ENCODE measurements at places on chromosomes 4 and X.
A peak's percentile ranks its signal among the peaks of the same experiment; 100 is the strongest.

DNA sequence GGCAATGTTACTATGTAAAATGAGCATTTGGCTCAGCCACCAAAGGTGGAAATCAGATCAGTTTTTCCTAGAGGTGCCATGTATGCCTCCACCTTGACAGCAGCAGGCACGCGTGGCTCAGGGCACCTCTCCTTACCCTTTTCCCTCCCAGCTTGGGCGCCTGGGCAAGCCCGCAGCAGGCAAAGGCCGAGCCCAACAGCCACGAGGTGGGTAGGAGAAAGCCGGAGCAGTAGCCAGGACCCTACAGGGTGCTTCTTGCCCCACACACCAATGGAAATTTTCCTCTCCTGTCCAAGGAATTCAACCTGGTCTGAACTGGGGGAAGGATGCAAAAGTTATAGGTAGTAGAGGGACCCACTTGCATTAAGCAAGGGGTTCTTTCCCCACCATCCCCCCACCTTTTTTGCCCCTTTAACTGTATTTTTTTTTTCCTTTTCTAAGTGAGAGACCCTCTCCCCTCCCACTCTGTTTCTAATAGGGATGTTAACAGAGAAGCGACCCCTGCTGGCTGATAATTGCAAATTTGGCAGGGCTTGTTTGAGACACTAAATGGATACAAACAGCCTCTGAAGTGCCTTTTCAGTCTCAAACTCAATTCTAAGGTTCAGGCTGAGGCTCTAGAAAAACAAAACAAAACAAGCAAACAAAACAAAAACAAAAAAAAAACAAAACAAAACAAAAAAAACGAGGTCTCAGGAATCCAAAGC, 895.1 kb downstream of the PCDH18 start:
- DNase-seq: no peak

DNA sequence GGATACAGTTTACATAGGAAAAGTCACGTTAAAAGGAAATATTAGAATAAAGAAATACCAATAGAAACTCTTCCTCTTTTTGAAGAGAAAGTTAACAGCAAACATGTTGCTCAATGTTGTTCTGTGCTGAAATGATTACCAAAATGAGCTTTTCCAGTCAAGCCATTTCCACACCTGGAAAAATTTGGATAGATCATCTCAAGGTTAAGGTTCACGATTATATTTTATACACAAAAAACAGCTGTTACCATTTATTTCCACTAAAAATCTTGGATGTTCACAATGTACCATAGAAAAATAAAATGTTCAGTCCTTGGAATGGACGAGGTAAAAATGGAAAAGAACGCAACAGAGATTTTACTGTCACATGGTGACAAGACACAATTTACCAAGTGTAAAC, 218.7 kb downstream of the SCFD2 start:
- no peak for DNase-seq

- no peak for DNase-seq
Measured at GRCh38 chr4:165101641-165102040, 11.0 kb downstream of the TMEM192 start.

- DNase-seq: no peak
Measured at GRCh38 chrX:28665778-28666177, 78.5 kb downstream of the IL1RAPL1 start.

GRCh38 chrX:31884535-31884934, 812.7 kb upstream of the FTHL17 start:
- DNase-seq: no peak

GRCh38 chr4:125191232-125191631, 123.5 kb upstream of the FAT4 start:
- no peak for DNase-seq

GRCh38 chrX:53433651-53434639, at the start of gene HSD17B10:
HSD17B10 (minus strand) TSS chrX:53434370; CDS start chrX:53434345, 25 bp downstream.
- peak; percentile 77 for DNase-seq

GRCh38 chr4:145859426-145859825, 79.2 kb downstream of the ZNF827 start:
- DNase-seq: no peak

- no peak for DNase-seq
Measured at GRCh38 chr4:5884796-5885195, 8.1 kb downstream of the CRMP1 start.

- no peak for DNase-seq
Measured at GRCh38 chr4:137572647-137573046, 40.4 kb upstream of the PCDH18 start.

GRCh38 chrX:29724316-29724715, 491.0 kb upstream of the MAGEB2 start:
- DNase-seq: no peak

GRCh38 chr4:38672074-38672396, 8.0 kb downstream of the KLF3 start:
- DNase-seq: no peak

- no peak for DNase-seq
Measured at GRCh38 chr4:122830426-122831095, 3.9 kb downstream of the FGF2 start.

DNA sequence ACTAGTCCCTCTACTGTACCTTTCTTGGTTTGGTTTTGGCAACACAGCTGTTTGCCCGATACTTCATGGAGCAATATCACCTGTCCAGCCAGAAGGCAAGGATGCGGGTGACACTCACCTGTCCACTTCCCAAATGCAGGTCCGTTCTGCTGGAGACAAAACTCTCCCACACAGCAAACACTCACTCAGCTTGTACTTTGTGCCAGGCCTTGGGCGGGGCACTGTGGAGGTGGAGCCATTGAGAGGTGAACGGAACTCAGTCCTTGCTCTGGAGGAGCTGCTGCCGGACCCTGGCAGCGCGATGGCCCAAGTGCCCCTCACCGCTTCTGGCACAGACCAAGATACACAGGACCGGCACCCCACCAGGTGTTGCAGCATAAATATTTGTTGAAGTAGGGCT, 15.3 kb upstream of the HMGB3 start:
- no peak for DNase-seq

DNA sequence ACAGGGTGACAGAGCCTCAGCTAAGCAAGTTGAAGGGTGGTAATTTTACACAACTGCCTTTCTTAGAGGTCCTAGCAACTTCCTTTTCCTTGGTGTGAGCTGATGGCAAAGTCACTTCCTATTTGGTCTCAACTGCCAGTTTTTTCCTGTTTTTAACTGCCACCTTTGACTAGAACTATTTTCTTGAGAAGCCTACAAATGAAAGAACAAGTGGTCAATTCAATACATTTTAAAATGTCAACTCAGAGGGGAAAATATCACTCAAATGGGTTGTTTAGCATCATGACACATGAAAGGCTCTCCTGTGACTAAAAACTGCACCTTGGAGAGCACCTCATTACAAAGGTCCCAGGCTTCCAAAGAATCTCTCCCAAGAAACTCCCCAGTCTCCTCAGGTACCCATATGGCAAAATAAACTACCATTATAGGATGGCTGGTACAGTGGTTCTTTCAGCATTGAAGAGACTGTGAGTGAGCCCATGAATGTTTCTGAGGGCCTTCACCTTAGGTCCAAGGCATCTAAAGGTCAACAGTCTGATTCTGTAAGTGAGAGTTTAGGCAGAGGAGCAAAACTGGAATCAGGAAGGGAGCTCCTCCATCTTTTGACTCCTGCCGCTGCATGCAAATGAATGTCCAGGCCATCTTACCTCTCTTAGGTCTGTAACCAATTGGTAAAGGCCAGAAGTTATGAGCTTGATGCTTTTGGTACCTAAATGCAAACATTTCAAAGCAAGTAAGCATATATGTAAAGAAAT, 5.5 kb upstream of the STK26 start:
- no peak for DNase-seq

GRCh38 chr4:101762025-101762424, 28.5 kb upstream of the BANK1 start:
- DNase-seq: no peak

- no peak for DNase-seq
Measured at GRCh38 chrX:101409043-101409442, 1.0 kb downstream of the HNRNPH2 start.

DNA sequence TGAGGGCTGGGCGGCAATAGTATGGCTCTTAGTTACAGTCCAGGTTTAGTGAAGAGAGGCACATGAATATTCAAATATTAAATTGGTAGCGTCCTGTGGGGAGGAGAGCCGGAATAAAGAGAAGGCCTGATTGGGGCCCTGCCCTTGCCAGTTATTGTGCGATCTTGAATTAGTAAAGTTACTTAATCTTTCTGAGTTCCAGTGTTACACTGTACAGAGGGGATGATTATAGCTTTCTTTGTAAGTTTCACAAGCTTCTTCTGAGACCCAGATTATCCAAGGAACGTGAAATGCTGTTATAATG, 1.2 kb downstream of the METAP1 start:
- DNase-seq: no peak

DNA sequence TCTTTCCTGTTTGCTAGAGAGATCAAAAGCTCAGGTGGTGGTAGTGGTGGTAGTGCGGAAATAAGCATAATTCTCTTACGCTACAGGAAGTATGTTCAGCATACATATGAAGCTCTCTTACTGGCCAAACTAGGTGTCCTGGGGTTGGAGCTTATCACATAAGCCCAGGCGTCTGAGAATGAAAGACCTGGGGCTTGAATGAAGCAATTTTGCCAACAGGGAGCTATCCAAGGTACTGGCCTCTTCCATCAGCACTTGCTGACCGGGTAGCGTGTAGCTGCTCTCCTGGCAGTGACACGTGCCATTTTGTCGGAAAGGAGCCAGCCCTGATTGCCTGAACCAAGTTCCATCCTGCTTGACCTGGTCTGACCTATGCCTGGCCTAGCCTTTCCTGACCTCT, 65.9 kb upstream of the HPF1 start:
- DNase-seq: no peak

Data from 8988T (cell line).